ENCODE measurements at places on chromosomes 4 and X.
A peak's percentile ranks its signal among the peaks of the same experiment; 100 is the strongest.

DNA sequence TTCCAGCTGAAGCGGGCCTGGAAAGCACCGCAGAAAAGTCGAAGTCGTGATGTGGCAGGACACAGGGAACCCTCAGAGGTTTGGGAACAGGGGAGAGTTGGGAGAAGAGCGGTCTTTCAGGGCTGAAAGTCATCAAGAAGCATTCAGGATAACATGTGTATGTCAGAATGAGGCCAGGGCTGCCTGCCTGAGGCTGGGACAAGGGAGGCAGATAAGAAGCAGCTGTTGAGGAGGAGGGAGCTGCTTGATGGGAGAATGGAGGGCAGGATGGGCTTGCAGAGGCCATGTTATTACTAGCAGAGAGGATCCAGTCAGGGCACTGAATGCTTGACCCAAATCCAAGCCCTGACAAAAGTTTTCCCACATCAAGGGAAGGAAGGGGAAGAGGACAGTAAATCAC is 132.0 kb downstream of the ATG4A start:
- no peak for DNase-seq

DNA sequence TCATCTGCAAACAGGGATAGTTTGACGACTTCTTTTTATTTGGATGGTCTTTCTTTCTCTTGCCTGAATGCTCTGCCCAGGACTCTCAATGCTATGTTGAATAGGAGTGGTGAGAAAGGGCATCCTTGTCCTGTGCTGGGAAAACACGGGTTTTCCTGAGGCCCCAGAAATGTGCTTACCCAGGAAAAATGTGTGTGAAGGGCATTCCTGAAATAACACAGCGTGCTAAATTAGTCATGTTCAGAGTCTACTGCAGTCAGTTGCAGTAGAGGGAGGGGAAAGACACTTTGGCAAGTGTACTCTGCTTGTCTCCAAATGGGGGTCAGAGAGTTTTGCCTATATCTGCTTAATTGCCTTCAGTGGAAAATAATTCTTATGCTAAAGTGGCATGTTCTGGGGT is 153.9 kb downstream of the CCNG2 start:
- no peak for DNase-seq

- no peak for DNase-seq
Observed at GRCh38 chrX:9291629-9292028, 173.2 kb upstream of the TBL1X start.

GRCh38 chrX:123236859-123237258 is 52.8 kb downstream of the GRIA3 start:
- DNase-seq = no peak

DNA sequence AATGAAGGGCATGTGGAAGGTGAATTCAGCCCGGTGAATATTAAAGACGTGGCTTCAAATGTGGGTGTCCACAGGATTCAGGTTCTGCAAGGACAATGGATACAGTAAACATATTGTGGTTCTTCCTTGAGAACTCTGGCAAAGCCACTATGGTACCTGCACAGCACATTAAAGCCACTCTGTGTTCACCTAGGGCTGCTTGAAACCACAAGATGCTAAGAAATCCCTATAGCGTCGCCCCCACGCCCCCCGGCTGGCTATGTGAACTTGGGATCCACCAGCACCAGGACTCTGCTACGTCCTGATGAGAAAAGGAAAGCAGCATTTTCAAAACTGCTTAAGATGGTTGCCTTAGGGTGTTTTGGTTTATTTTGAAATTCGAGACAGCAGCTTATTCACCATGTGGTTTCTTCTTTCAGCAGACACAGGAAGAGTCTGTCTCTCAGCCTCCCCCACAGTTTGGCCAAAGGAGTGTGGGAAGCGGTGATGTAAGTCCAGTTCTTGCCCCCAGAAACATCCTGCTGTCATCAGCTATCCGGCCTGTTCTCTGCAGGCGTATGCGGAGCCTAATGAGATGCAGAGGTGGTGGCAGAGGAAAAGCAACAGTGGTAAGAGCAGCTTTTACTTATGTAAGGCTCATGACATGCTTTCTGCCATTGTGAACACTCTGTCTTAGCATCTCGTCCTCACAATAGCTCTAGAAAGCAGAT is 111.5 kb downstream of the AFAP1 start:
- DNase-seq = peak; percentile 80

DNA sequence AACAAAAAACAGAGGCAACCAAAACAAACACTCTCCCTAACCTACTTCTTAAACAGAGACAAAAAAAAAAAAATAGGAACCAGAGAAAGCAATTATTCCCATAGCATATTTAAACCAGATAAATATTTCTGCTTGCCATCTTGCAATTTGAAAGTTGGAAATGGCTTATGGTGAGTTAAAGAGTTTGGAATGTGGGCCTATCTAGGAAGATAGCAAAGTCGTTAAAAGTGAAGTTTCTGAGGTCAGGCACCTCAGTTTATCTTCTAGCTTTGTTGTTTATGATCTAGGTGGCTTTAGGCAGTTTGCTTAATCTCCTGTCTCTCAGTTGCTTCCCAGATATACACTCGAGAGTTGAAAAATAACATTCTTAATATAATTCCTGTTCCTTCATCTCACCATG is 284.2 kb downstream of the KCNIP4 start:
- no peak for DNase-seq

GRCh38 chr4:53315300-53315699 is 50.6 kb downstream of the SCFD2 start:
- DNase-seq = peak; percentile 91

DNA sequence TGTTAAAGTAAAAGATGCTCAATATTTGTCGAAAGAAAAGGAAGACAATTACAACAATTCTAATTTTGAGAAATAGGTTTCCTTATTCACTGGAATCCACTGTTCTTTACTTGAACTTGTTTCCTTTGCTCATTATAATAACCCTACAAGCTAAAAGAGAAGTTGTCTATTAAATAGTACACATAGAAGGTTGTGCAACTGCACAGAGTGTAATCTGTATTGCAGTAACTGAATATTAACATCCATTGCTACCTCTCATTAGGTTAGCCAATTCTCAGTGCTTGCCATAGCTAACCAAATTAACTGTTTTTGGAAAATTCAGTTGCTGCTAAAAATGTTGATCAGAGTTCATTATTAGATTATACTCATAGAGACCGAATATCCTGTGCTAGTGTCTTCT is 120.0 kb downstream of the PDLIM5 start:
- DNase-seq = no peak

DNA sequence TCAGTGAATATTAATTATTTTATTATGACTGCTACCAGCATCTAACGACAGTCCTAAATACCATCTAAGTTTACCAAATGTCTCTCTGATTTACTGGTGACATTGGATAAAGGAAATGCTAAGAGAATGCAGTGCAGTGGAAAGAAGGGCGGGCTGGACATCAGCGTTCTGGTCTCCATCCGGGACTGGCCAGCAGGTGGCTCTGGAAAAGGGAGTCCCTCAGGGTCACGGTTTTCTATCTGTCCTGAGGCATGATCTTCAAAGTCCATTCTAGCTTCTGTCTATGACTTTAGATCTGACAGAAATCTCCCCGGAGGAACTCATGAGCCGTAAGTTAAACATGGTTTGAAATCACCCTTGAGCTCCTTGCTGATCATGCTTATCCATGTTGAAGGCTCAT is 3.3 kb downstream of the TRIM2 start:
- DNase-seq = peak; percentile 48

GRCh38 chr4:3010998-3011397 is 47.6 kb downstream of the GRK4 start:
- no peak for DNase-seq

- DNase-seq = no peak
Observed at GRCh38 chrX:39418731-39419638, 617.7 kb downstream of the MID1IP1 start.

DNA sequence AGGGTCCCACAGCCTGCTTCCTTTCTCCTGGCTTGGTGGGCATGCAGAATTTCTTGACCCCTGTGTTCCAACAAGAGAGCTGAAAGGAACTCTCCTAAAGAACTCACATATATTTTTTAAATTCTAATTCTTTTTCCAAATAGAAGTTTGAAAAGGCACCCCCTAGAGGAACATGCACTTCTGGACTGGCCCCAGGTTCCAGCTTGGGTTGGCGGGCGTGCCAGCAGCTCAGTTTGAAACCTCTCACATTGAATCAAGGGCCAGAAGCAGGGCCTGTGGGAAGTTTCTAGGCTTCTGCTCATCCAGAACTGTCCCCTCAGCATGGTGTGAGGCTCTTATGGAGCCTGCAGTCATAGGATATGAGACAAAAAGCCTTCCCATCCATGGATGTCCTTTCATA is 132.6 kb downstream of the ATG4A start:
- DNase-seq = no peak

DNA sequence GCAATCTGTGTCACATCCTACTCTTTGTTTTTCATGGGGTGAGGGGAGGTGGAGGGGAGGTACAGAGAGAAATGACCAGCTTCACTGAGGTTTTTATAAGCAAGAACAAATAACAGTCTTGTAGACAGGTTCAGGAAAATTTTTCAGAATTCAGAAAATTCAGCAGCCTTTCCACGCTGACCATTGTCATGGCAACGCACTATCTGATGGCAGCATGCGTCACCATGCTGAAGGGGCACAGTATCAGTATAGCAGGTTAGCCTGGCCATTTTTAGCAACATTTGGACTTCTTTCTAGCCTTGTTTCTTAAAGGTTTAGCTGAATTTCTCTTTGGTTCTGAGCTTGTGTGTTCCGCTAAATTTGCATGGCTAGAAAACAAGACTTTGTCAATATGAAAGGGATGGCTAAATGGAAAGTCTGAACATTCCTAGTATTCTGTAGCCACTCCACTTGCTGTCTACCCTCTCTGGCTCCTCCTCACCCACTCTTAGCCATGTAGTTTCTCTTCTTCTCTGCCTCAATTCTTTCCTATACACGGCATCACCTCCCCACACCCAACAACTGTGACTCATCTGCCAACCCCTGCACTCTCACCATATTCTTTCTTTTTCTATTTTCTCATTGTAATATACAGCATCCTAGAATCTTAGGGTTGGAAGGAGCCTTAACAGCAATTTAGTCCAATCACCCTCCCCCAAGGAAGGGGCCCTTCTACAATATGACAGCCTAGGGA is 42.7 kb upstream of the CITED1 start:
- DNase-seq = no peak

DNA sequence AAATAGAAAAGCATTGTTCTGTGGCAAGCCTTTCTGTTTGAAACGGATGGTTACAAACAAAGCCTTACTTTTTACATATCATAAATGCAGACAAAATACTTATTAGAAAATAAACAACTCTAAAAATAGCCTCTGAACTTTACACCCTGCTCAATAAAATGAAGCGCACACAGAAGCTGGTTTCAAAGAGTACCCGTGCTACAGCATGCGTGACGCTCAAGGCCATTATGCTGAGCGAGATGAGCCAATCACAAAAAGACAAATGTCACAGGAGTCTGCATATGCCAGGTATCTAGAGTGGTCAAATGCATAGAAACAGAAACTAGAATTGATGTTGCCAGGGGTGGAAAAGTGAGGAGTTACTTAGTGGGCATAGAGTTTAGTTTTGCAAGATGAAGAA is 326.5 kb upstream of the GATB start:
- no peak for DNase-seq

DNA sequence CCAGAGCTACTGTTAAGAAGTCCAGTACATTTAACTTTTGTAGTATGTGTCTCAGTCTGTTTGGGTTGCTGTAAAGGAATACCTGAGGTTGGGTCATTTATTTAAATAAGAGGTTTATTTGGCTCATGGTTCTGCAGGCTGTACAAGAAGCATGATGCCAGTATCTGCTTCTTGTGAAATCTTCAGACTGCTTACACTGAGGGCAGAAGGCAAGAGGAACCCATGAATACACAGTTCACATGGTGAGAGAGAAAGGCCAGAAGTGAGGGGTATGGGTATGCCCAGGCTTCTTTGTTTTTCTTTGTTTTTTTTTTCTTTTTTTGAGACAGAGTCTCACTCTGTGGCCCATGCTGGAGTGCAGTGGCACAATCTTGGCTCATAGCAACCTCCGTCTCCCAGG is 6.0 kb upstream of the CISD2 start:
- no peak for DNase-seq

DNA sequence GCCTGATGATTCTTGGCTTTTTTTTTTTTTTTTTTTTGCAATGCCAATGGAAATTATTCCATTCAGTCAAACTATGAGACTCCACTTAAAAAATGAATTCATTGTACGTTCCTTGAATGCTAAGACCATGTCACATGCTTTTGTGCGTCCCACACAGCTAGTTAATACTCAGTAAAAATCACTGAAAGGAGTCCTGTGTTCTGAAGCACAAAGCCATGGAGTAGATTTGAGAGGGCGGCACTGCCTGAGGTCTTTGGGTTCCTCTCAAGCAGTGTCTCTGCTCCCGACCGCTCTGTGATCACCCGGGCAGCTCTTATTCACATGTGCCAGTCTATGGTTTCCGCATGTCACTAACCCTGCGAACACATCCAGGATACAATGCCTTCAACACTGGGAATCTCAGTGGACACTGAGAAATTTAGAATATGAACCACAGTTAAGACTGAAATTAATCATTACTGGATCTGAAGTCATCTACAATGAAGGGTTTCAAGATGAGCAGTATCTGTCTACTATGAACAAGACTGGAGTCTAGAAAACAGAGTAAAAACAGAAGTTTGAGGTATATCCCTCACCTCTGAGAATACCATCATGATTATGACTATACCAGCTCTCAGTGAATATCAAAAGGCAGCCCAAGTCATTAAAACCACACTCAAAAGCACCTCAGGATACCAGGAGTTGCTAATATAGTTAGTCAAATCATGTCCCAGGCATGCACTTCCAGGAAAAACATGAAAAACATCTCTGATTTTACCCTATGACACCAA is 193.0 kb downstream of the MGST2 start:
- peak; percentile 98 for DNase-seq

DNA sequence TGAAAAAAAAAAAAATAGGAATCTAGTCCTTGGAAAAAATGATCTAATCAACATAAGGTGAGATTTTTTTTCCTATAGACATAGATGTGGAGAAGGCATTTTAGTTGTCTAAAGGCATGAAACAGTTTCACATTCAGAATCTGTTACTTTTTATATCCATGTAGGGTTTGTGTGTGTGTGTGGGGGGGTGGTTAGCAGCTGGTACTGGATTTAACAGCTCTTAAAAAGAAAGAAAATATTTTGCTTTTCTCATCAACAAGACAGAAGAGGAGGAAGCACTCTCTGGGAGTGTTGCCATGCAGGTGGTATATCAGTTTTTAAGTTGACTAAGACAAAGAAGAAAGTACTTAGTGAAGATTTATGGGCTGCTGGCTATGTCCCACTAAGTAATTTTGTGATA is 122.3 kb downstream of the VCX3B start:
- no peak for DNase-seq

DNA sequence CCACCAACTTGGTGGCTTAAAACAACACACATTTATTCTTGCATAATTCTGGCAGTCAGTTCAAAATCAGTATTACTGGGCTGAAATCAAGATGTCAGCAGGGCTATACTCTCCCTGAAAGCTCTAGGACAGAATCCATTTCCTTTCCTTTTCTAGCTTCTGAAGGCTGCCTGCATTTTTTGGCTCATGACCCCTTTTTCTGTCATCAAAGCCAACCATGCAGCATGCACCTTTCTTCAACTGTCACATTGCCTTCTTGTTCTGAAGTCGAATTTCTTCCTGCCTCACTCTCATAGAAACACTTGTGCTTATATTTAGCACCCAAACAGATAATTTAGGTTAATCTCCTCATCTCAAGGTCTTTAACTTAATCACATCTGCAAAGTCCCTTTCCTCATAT is 79.8 kb upstream of the PPP1R2C start:
- no peak for DNase-seq

GRCh38 chrX:147228153-147228552 is 413.6 kb upstream of the CXorf51A start:
- no peak for DNase-seq

GRCh38 chr4:152896811-152897210 is 39.3 kb upstream of the FHDC1 start:
- no peak for DNase-seq

- DNase-seq = peak; percentile 41
Observed at GRCh38 chrX:41923978-41924683, 777 bp upstream of the CASK start.
